ENCODE measurements at places on chromosomes 7 and 10.
A peak's percentile ranks its signal among the peaks of the same experiment; 100 is the strongest.

DNA sequence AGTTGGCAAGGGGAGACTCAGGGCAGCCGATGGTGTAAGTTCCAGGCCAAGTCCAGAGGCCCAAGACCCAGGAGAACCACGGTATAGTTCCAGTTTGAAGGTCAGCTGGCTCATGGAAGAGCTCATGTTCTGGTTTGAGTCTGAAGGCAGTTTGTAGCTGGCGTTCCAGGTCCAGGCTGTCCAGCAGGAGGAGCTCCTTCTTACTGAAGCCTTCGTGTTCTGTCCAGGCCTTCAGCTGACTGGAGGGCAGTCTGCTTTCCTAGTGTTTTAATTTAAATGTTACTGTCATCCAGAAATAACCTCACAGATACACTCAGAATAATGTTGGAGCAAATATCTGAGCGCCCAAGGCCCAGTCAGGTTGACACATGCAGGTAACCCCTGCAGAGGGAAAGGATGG lies 4.2 kb downstream of the SUN1 start:
- no peak overlapping the region for H3K4me3 ChIP-seq
- peak overlapping the region; percentile 82 for H3K27ac ChIP-seq
- H3K27me3 ChIP-seq, result no peaks in the 10 kb centered on the region
- peaks cover 51% of the 10 kb centered on the region for H3K36me3 ChIP-seq

GRCh38 chr7:39386718-39387117 lies 179.5 kb upstream of the YAE1 start:
- H3K36me3 ChIP-seq, result no peaks in the 10 kb centered on the region
- no peak for DNase-seq
- no peak overlapping the region for H3K27ac ChIP-seq
- H3K4me1 ChIP-seq, result no peaks in the 10 kb centered on the region
- H3K4me3 ChIP-seq, result no peak overlapping the region
- H3K27me3 ChIP-seq, result peaks cover 17% of the 10 kb centered on the region

GRCh38 chr10:122127943-122128342 lies 139.0 kb downstream of the TACC2 start:
- H3K27ac ChIP-seq, result no peak overlapping the region
- DNase-seq, result no peak
- peaks cover 54% of the 10 kb centered on the region for H3K4me1 ChIP-seq
- no peak overlapping the region for H3K4me3 ChIP-seq
- no peaks in the 10 kb centered on the region for H3K27me3 ChIP-seq

DNA sequence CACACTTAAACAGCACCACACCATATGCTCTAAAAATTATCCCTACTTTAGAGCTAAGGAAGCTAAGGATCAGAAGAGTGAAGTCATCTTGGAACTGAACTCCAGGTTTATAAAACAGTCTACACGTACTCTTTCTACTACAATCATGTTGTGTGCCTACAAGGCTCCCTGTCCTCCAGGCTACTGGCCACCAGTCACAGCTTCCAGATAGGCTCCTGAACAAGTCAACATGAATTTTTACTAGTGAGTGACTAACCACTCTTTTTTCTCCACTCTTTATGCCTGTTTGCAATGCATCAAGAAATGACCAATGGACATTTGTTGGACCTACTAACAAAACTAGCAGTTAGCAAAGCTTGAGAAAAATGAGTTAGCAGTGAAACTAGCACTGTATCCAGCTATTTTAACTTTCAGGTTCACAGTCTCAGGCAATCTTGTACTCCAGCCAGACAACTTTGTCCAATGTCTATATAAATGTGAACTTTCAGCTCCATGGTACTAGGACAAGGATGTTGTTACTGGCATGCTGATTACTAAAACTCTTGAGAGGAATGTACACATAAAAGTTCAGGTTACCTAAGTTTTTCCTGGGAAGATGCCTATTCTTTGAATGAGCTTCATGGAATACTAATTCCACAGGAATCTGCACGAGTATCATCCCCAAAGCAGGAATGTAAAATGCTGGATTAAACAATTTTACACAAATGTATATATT lies 180.0 kb downstream of the BTAF1 start:
- no peak for DNase-seq
- H3K27ac ChIP-seq, result no peak overlapping the region
- H3K4me3 ChIP-seq, result no peak overlapping the region
- H3K36me3 ChIP-seq, result no peaks in the 10 kb centered on the region
- H3K4me1 ChIP-seq, result peaks cover 18% of the 10 kb centered on the region

DNA sequence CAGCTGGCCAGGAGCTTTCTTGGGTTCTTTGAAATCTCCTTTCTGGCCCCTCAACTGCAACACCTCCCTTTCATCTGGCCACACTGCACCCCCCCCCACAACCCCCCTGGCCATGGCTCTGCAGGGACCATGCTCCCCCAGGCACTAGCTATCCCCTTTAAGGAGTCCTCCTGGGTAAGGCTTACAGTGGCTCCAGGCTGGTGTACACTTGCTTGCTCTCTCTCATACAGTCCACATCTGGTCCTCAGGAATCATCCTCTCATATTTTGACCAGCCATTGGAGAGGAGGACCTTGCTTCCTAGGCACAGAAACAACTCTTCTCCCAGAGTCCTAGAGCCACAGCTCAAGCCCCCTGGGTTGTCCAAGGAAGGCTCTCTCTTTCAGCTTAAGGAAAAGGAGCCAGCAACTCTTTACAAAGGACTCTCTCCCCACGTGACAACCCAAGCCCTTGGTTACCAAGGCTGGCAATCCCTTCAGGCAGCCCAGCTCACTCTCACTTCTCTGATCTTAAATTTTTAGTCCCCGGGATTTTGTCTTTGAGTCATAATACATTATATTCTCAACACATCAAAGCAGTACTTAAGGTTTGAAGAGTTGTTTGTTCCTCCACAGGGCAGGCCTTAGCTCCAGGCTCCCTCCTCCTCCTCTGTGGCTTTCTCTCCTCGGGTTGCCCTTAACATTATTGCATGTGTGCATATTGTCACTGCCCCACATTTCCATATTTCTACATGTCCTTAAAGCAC lies 9.9 kb downstream of the GARIN1A start:
- peaks cover 2% of the 10 kb centered on the region for H3K36me3 ChIP-seq
- H3K27ac ChIP-seq, result no peak overlapping the region
- DNase-seq, result no peak
- peaks cover 11% of the 10 kb centered on the region for H3K27me3 ChIP-seq
- H3K4me3 ChIP-seq, result no peak overlapping the region

- no peak for DNase-seq
- no peak overlapping the region for H3K4me3 ChIP-seq
- no peaks in the 10 kb centered on the region for H3K27me3 ChIP-seq
- peaks cover 15% of the 10 kb centered on the region for H3K4me1 ChIP-seq
- no peaks in the 10 kb centered on the region for H3K36me3 ChIP-seq
Observed at GRCh38 chr10:29026065-29026797, 262.6 kb upstream of the LYZL1 start.

GRCh38 chr10:110872984-110873923 lies 1.5 kb downstream of the PDCD4 start:
- H3K27ac ChIP-seq, result peak overlapping the region; percentile 98
- H3K36me3 ChIP-seq, result peaks cover 29% of the 10 kb centered on the region
- no peak for DNase-seq
- H3K4me1 ChIP-seq, result peaks cover 41% of the 10 kb centered on the region

GRCh38 chr7:51327287-51327717 lies 10.7 kb upstream of the COBL start:
- H3K27me3 ChIP-seq, result peaks cover 36% of the 10 kb centered on the region
- H3K4me3 ChIP-seq, result no peak overlapping the region
- H3K36me3 ChIP-seq, result no peaks in the 10 kb centered on the region
- H3K27ac ChIP-seq, result no peak overlapping the region
- no peak for DNase-seq

- no peak overlapping the region for H3K27ac ChIP-seq
- no peak for DNase-seq
- peaks cover 3% of the 10 kb centered on the region for H3K4me1 ChIP-seq
- no peak overlapping the region for H3K4me3 ChIP-seq
Observed at GRCh38 chr7:7816084-7816483, 97.7 kb upstream of the RPA3 start.

DNA sequence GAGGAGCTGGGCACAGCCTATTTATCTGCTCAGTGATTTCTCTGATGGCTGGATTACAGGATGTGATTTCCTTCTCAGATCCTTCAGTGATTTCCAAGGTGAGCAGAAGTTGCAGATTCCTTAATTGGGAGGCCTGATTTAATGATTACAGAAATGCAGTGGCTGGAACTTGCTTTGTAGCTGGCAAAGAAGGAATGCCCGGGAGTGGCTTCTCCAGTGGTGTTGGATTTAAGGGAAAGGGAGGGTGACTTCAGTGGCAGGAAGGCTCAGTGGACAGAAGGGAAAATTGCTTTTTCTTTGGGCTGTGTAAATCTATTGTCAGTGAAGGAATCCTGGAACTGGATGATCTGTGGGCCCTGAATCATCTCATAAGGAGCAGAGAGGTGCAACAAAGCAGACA lies 5.1 kb downstream of the SORCS3 start:
- no peak overlapping the region for H3K4me3 ChIP-seq
- DNase-seq, result no peak
- H3K27ac ChIP-seq, result no peak overlapping the region
- no peaks in the 10 kb centered on the region for H3K4me1 ChIP-seq
- peaks cover 74% of the 10 kb centered on the region for H3K27me3 ChIP-seq

- peaks cover 12% of the 10 kb centered on the region for H3K36me3 ChIP-seq
- peaks cover 3% of the 10 kb centered on the region for H3K27me3 ChIP-seq
- peaks cover 28% of the 10 kb centered on the region for H3K4me1 ChIP-seq
- no peak for DNase-seq
- no peak overlapping the region for H3K27ac ChIP-seq
Observed at GRCh38 chr7:22675917-22676343, 51.1 kb upstream of the IL6 start.

DNA sequence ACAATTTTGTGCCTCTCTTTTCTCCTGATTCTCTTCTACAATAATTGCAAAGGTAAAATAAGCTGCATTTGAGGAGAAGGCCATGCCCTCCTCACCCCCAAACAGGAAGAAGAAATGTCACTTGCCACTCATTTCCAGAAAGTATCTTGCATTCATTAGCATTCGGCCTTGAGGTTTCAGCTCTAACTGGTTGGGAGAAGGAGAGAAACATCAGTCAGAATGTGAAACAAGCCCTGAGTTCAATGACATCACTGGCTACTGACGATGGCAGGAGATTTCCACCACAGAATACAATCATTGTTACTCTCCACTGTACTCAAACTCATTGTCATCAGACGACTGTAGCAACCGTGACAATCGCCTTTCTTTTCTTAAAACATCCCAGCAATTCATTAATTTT lies 72.8 kb downstream of the PRKCQ start:
- DNase-seq, result no peak
- H3K27me3 ChIP-seq, result peaks cover 8% of the 10 kb centered on the region
- peaks cover 46% of the 10 kb centered on the region for H3K36me3 ChIP-seq
- H3K4me1 ChIP-seq, result no peaks in the 10 kb centered on the region
- no peak overlapping the region for H3K27ac ChIP-seq
- no peak overlapping the region for H3K4me3 ChIP-seq

GRCh38 chr10:98364432-98365102 lies 50.4 kb downstream of the PYROXD2 start:
- no peaks in the 10 kb centered on the region for H3K36me3 ChIP-seq
- no peak for DNase-seq
- H3K4me3 ChIP-seq, result no peak overlapping the region
- peaks cover 3% of the 10 kb centered on the region for H3K27me3 ChIP-seq
- H3K4me1 ChIP-seq, result peaks cover 60% of the 10 kb centered on the region
- no peak overlapping the region for H3K27ac ChIP-seq

DNA sequence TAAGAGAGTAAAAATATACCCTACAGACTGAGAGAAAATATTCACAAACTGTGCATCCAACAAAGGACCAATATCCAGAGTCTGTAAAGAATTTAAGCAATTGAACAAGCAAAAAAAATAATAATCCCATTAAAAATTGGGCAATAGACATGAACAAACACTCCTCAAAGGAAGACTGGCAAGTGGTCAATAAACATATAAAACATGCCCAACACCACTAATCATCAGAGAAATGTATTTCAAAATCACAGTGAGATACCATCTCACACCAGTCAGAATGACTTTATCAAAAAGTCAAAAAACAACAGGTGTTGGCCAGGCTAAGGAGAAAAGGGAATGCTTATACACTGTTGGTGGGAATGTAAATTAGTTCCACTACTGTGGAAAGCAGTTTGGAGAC lies 21.9 kb upstream of the ZNF804B start:
- H3K4me3 ChIP-seq, result no peak overlapping the region
- no peaks in the 10 kb centered on the region for H3K36me3 ChIP-seq
- peaks cover 8% of the 10 kb centered on the region for H3K4me1 ChIP-seq
- no peak overlapping the region for H3K27ac ChIP-seq
- H3K27me3 ChIP-seq, result peaks cover 6% of the 10 kb centered on the region

DNA sequence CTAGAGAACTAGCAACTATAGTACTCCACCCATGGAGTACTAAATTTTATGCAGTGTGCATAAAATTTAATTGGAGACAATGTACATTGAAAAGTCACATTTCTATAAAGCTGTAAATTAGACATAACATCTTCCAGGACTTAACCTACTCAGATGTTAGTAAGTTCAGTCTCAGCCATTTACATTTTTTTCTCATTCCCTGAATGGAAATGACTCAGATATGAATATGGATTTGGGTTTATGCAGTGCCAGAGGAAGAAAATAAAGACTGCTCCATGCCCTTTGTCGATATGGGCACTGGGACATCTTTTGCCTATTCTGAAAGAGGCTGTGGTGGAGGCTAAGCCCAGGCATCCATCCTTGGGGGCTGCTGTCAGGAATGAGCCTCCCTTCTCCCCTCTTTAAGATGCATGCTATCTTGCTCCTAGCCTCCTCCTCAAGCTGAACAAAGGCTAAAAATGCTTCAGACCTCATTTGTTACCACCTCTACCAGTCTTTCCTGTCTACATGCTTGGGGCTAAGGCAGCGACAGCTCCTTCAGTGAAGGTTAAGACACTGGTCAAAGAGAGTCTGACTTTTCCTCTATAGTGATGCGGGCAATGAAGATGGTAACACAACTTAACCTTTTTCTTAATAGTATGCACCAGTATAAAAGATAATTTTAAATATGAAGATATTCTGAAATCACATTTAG lies 486.8 kb upstream of the ANKRD30A start:
- peaks cover 6% of the 10 kb centered on the region for H3K27me3 ChIP-seq
- DNase-seq, result no peak
- H3K36me3 ChIP-seq, result no peaks in the 10 kb centered on the region
- no peak overlapping the region for H3K4me3 ChIP-seq

DNA sequence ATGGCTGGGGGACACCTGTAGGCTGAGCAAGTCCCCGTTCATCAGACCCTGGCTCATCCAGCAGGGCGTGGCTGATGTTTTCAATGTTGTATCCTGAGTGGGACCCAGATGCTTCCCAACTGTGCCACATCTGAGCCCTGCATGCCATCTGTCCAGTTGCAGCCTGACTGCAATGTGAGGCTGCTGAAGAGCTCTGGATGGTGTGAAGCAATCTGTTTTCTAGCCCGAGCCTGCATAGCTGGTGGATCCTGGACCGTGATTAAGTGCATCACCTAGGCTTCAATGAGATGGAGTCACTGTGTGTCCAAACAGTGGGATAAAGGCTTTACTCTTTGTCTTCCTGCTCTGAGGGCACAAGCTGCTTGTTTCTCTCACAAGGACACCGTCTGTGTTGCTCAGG lies 99.8 kb downstream of the TCF7L2 start:
- peaks cover 68% of the 10 kb centered on the region for H3K4me1 ChIP-seq
- peaks cover 3% of the 10 kb centered on the region for H3K27me3 ChIP-seq
- peaks cover 38% of the 10 kb centered on the region for H3K36me3 ChIP-seq
- DNase-seq, result no peak

GRCh38 chr7:50446542-50446960 lies 3.6 kb downstream of the FIGNL1 start:
- no peaks in the 10 kb centered on the region for H3K27me3 ChIP-seq
- H3K4me1 ChIP-seq, result peaks cover 9% of the 10 kb centered on the region
- DNase-seq, result no peak
- H3K27ac ChIP-seq, result no peak overlapping the region

GRCh38 chr7:116779216-116779615 lies 83.2 kb upstream of the CAPZA2 start:
- peaks cover 22% of the 10 kb centered on the region for H3K4me1 ChIP-seq
- H3K27ac ChIP-seq, result no peak overlapping the region

GRCh38 chr7:94003446-94004023 lies 620 bp downstream of the BET1 start:
- H3K4me3 ChIP-seq, result peak overlapping the region; percentile 100
- H3K27ac ChIP-seq, result peak overlapping the region; percentile 99
- peaks cover 33% of the 10 kb centered on the region for H3K4me1 ChIP-seq
- DNase-seq, result no peak
- peaks cover 24% of the 10 kb centered on the region for H3K27me3 ChIP-seq
